ENCODE measurements at places on chromosomes 2 and 18. TPM values are rescaled to one million over a fixed set of nuclear protein-coding genes. Genes with fewer than 3 reads are reported as not detected.

GCA gene
- 11.3 TPM for total RNA-seq

DNA sequence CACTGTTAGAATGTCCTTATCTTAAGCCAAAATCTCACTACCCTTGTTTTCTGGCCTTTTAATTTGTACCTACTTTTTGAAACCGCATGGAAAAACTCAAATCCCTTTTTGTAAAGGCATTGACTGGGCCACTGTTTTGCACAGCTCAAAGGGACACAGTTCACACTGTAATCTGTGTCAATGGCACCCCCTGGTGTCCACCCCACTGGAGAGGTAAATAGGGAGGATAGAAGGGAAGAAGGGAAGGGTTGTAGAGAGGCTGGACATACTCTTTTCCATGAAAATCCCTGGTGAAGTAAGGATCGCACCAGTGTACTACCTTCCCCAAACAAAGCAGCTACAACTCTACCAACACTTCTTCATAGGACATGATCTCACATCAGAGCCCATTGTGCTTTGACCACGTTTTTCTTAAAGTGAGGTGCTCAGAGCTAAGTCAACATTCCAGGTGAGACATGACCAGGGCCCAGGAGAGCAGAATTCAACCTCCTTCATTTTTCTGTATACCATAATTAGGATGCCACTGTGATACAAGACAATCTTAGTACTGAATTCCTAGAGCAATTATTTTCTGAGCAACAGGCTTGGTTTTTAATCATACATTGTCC is 92.4 kb upstream of the RMDN2 start:
- peak; percentile 37 for DNase-seq

DNA sequence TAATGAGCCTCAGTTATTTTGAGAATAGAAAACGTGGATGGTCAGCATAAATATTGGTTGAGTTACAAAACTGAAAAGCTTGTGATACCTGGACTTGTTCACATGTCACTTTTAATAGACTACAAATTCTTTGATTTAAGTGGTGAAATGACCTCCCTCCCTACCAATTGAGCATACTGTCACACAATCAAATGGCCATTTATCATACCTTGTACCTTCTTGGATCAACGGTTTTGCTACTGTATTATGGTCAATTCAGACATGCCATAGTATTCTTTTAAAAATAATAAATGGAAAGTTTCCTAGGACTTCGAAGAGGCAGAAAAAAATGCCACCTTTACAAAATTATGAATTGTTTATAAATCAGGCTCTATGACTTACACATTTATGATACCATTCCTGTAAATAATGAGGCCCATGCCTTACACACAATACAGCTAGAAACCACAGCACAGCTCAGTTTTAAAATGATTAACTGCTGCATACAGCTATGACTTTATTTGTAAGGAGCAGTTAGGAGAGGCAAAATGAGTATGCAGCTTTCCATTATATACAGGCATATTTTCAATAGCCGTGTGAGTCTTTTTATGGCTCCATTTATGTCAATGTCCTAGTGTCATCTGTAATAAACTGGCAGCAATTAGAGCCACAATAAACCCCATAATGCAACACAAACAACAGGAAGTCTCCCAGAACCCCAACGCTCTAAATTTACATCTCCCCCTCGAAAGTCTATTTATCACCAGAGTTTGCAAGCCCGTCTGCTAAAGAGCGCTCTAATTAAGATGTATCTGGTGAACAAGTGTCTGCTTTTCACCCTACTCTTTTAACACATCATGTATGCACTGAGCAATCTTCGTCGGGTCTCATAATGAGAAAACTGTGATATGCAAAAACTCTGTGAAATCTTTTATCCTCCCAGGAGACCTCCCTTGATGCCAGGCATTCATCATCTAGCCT is 176.1 kb downstream of the ZNF521 start:
- no peak for DNase-seq

- no peak for DNase-seq
These were observed 30.0 kb downstream of the CROCC2 start for GRCh38 chr2:240936106-240936505.

DNA sequence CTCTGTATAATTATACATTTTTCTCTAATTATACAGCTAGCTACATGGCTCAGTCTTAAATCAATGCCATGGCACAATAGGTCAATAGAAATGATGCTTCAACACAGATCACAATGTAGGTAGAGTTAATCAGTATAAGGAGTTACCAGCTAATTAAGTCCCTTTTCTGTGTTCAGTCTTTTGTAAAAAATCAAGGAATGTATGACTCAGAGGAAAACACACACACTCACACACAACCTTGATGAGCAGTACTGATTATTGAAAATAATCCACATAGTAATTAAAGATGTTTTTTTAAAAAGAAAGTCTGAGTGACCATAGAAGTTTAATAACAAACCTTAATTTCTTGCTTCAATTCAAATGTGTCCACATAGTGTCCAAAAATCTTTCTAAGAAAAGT is 691.3 kb downstream of the LRP1B start:
- no peak for DNase-seq

GRCh38 chr2:44098050-44098449 is 70.6 kb upstream of the PPM1B start:
- DNase-seq = no peak

- peak; percentile 37 for DNase-seq
These were observed 22.2 kb downstream of the FAP start for GRCh38 chr2:162221064-162221463.

- no peak for DNase-seq
These were observed 556.7 kb downstream of the CMPK2 start for GRCh38 chr2:6308986-6309385.

DNA sequence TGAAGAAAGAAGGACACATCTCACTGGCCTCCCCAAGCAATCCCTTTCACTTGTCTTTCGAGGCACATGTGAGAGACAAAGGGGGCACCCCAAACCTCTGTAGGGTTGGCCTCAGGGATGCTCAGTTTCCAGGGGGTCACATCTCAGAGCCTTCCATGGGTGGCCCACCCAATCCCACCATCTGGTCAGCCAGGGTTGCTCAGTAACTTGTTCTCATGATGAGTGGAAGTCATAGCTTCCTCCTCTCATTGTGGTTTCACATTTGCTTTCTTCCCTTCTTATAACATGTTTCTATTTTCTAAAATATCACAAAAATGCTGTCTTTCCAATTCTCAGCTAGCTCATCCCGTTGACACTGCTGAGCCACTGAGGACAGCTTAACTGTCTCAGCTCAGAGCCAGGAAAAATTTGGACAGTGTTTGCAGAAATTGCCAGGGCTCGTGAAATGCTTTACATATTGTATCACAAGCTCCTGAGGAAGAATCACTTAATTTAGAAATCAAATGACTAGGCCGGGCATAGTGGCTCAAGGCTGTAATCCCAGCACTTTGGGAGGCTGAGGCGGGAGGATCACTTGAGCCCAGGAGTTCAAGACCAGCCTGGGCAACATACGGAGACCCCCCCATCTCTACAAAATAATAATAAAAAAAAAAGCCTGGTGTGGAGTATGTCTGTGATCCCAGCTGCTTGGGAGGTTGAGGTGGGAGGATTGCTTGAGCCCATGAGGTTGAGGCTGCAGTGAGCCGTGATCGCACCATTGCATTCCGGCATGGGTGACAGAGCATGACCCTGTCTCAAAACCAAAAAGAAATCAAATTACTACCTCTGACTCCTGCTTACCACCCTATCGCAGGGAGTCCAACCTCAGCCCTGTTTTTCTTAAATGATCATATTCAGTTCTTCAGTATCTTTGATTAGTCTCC is 129.3 kb downstream of the PRKCE start:
- no peak for DNase-seq

GRCh38 chr18:56825321-56825720 is 174.2 kb downstream of the WDR7 start:
- DNase-seq = no peak

GRCh38 chr2:144592500-144593256 is 72.8 kb upstream of the ZEB2 start:
- no peak for DNase-seq

Data from H4 (cell line).